ENCODE measurements at places on chromosomes 1 and 21.
A peak's percentile ranks its signal among the peaks of the same experiment; 100 is the strongest.

- no peak for DNase-seq
These were observed 8.7 kb downstream of the CSF1 start for GRCh38 chr1:109919303-109919702.

DNA sequence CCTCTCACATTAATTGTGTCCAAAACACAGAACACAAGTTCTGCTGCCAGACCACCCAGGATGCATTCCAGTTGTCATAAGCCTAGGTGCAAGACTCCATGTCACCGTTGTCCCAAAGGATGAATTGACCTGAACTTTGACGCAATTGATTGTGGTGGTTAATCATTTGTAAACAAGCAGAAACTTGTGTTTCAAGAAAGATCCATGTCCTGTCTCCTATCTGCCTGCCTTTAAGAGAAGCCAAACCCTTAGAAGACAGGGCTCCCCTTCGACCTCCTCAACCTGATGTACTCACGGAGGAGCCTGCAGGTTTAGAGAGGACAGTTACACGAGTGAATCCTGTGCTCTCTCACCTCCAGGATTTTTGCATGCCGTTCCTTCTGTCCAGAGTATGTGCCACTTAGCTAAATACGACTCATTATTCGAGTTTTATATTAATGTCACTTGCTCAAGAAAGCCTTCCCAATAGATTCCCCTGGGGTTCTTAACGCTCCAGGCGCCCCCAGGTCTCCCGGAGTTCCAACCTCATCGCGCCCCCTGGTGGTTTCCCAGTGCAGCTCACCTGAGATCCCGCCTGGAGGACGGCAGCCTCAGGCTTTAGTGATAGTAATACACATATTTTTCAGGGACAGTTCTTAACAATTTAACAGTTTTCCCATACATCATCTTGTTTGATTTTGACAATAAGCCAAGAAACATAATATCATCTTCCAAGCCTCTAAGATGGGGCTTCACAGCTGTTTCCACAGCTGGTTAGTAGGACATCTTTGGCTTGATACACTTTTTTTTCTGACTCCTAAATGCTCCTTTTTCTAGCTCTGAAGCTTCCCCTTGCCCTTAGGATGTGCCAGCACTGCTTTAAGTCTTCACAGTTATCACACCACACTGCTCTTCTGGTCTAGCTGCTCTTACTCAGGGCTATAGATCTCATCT is 2.4 kb upstream of the C8B start:
- DNase-seq, result no peak

GRCh38 chr1:113058941-113059706 is 13.9 kb upstream of the LRIG2 start:
- DNase-seq, result no peak

DNA sequence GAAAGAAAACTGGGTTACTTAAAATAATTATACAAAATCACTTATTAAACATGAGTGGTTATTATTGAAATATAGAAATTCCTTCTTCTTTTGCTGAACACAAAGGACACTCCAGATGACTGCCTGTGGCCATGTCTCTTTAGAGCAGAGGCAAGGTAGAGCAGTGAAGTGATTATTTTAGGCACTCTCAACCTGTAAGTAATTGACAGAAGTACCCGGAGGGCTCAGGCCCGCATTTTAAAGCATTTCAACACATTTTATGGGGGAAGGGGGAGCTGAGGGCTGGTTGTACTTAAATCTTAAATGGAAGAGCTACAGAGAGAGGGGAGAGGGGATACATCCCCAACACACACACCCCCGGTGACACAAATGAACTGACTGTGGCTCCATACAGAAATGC is 10.2 kb downstream of the OSCP1 start:
- no peak for DNase-seq

DNA sequence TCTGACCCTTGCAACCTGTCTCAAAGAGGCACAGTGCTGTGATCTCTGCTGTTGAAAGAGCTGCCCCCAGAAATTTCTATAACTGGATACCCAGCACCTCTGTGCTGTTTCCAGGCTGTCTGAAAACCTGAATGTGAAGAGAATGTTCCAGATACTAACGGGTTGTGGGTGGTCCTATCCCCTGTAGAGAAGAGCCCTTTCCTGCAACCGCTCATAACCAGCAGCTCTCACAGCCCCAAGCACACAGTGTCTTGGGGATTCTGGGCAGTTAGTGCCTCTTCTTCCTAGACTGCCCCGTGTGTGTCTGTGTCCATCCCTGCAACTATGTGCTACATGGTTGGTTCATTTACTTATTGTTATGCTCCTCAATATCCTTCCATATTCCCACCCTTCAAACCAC is 104.5 kb downstream of the SUSD4 start:
- no peak for DNase-seq

DNA sequence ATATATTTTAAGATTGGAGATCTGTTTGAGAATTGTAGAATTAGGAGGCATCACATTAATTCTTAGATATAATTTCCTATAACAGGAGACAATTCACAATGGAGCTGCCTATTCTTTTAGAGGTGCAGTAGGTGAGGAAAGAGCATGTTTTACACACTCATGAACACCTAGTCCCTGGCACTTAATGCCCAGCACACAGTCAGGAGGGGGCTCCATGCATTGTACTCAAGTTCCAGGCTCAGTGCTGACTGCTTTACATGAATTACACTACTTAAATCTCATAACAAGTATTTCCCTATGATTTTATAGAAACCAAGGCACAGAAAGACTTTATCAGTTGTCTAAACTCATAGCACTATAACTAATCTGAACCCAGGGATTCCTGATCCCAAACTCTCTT is 360 bp upstream of the GBP3 start:
- no peak for DNase-seq

DNA sequence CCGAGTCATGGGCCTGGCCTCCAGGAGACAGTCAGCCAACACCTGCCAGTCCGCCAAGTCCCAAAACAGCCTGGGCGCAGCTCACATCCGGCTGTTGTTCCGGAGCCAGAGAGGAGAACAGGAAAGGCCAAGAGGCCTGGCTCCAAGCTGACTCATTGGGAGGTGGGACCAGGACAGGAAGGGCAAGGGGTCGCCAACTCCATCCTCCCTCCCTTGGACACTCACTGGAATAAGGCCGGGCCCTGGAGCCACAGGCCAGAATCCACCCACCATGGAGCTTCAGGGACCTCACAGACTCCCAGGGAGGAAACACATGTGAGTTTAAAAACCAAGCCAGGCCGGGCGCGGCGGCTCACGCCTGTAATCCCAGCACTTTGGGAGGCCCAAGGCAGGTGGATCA is 25.1 kb upstream of the CLIC4 start:
- no peak for DNase-seq

GRCh38 chr1:198630863-198631262 is 8.0 kb upstream of the PTPRC start:
- no peak for DNase-seq

GRCh38 chr1:22508991-22509390 is 54.3 kb upstream of the EPHA8 start:
- no peak for DNase-seq

- DNase-seq, result no peak
These were observed 280.5 kb upstream of the VAMP3 start for GRCh38 chr1:7490576-7490975.

DNA sequence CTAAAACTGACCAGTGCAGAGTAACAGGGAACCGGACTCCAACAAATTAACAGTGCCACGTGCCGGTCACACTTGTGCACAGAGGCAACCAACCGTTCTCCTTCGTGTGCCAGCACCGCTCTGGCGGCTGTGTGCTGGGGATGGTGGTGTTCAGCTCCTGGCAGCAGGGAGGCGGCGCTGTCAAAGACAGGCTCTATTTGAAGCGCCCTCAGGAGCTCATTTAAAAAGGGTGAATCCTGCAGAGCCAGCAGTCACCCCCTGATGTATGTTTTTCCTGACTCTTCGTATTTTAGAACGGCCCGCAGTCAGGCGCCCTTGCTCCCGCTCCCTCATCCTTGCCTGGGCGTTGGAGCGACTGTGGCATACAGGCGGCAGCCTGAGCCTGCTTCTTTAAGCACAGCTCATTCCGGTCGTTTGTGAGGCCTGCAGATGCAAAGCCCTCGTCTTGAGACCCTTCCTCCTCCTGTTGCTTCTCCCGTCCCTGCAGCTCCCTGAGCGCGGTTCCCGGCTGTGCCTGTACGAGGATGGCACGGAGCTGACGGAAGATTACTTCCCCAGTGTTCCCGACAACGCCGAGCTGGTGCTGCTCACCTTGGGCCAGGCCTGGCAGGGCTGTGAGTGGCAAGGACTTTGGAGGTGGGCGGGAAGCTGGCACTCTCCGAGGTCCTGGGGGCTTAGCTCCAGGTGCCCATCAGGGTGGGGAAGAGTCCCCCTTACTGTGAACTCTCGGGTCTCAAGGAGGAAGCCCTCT is 1.1 kb downstream of the DFFB start:
- peak; percentile 58 for DNase-seq

DNA sequence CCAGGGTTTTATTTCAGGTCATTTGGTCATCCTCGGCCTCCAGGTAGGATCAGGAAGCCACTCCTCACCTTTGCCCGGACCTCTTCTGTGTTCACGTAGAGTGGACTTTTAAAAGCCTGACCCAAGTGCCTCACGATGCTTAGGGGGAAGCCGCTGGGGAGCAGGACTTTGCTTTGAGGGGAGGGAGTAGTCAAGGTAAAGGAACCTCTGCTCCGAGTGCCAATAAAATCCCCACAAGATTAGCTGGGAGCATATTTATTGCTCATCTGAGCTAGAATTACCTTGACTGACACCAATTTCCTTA is 603 bp upstream of the DHRS3 start:
- DNase-seq, result no peak

DNA sequence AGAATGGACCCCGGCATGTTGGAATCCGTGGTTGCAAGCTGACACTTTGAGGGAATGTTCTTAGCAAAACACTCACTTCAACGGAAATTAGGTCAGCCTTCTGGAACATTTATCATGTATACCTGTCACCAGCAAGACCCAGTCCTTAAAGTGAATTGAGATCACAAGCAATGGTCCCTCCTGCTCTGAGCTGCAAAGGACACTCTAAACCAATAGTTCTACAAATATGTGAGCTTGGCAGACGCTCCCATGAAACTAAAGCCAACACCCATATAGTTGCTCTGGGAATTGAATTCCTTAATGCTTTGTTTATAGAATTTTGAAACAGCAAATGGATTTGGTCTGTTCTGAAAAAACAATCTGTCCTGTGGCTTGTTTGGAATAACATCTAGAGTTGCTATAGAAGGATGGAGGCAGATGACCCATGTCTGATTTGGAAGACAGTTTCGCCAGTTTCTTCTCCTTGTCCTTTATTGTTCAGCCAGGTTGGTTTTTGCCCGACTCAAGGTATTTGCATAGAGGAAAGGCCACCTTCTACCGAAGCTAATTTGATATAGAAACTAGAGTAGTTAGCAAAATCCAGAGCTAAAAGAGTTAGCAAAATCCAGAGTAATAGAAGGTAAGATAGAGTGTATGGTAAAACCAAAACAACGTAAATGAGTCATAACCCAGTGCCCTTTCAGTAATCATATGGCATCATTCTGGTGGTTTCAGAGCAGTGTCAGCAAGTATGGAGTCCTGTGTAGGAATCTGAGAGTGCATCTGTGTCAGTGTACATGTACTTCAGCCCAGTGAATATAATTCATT is 236.2 kb downstream of the NFIA start:
- peak; percentile 56 for DNase-seq

DNA sequence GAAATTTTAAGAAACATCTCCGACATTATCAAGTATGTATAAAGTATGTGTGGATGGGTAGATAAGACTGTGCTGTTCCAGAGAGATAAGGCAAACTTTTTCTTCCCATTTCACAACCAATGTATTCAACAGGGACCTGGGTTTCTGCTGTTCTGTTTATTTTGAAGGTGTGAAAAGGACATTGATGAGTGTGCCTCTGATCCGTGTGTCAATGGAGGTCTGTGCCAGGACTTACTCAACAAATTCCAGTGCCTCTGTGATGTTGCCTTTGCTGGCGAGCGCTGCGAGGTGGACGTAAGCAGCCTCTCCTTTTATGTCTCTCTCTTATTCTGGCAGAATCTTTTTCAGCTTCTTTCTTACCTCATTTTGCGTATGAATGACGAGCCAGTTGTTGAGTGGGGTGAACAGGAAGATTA is 174.0 kb downstream of the CRB1 start:
- no peak for DNase-seq

DNA sequence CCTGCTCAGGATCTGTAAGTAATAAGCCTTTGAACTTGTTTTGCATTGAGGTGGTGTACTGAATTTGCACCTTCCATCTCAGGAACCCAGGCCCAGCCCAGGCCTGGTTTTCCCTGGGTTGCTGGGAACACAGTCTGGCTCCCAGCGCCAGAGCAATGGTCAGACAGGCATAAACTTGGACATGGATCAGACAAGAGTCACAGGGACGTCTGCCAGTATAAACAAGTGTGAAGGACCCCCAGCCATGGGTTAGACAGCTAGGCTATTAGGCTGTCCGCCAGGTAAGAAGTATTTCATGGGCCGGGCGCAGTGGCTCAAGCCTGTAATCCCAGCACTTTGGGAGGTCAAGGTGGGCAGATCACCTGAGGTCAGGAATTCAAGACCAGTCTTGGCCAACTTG is 5.5 kb downstream of the IFNLR1 start:
- no peak for DNase-seq

- no peak for DNase-seq
These were observed 64.2 kb upstream of the CASZ1 start for GRCh38 chr1:10860682-10861081.

- no peak for DNase-seq
These were observed 11.4 kb downstream of the ZBTB48 start for GRCh38 chr1:6591222-6591621.

- no peak for DNase-seq
These were observed 202.5 kb downstream of the C1orf94 start for GRCh38 chr1:34378968-34379856.

DNA sequence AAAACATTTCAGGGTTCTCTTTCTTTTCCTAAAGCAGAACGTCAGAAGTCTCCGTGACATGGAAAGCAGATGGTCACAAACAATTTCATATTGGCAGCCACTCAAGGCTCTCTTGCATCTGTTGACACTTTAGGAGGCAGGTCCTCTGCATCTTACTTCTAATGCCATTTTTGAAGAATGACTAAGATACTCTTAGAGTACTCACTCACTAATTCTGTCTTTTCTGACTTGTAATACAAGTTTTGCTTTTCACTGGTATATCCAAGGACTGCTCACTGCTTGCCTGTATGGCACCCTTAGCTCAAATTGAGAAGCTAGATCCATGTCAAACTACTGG is 68.3 kb downstream of the PRRX1 start:
- DNase-seq, result peak; percentile 62

DNA sequence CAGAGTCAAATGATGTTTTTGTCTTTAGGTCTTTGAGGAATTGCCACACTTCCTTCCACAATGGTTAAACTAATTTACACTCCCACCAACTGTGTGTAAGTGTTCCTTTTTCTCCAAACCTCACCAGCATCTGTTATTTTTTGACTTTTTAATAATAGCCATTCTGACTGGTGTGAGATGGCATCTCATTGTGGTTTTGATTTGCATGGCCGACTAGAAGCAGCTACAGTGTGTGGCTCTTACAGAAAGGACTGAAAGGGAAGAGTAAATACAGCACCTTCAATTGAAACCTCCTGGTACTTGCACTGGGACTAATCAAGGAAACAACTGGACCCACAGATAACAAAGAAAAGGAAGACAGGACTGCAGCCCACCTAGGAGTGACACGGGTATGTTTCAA is 668.0 kb upstream of the RGS18 start:
- DNase-seq, result no peak

Data from cerebellar cortex (tissue), 1 donor.